ENCODE measurements at places on chromosomes 12 and 14.

GRCh38 chr14:72594099-72594901 lies 299.6 kb downstream of the DPF3 start:
- DNase-seq: no peak

- no peak for DNase-seq
Measured at GRCh38 chr12:53712059-53712643, 15.1 kb downstream of the CALCOCO1 start.

DNA sequence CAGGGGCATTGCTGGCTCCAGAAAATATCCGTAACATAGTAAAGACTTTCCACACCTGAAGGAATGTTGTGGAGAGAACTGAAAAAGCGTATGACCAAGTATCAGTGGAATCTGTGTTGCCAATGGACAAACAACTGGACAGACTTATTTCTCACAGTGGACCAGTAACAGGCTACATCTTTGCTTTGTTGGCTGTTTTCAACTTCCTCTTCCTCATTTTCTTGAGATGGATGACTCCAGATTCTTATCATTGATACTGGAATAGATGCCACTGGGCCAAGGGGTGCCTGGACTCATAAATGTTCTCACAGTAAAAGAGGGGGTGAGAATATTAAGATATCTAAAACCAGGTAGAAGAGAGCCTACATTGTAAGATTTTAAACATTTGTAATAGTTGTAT lies 6.4 kb downstream of the GAS2L3 start:
- no peak for DNase-seq

- no peak for DNase-seq
Measured at GRCh38 chr12:110935588-110935987, 15.2 kb upstream of the MYL2 start.

All from SJSA1 (cell line).